ENCODE measurements at places on chromosomes 6 and 20. TPM values are rescaled to one million over a fixed set of nuclear protein-coding genes. Genes with fewer than 3 reads are reported as not detected.

Gene GRM1
- 2.2 TPM for total RNA-seq

Gene PACSIN1
- 11.3 TPM for total RNA-seq

Gene WFDC10B
- total RNA-seq, result not detected

Gene PXDC1
- total RNA-seq, result 24.3 TPM

Gene C20orf173
- total RNA-seq, result not detected

Gene RUNX2
- 0.24 TPM for total RNA-seq

GRCh38 chr6:105926318-105926717 is 159.8 kb upstream of the PRDM1 start:
- no peak for DNase-seq

DNA sequence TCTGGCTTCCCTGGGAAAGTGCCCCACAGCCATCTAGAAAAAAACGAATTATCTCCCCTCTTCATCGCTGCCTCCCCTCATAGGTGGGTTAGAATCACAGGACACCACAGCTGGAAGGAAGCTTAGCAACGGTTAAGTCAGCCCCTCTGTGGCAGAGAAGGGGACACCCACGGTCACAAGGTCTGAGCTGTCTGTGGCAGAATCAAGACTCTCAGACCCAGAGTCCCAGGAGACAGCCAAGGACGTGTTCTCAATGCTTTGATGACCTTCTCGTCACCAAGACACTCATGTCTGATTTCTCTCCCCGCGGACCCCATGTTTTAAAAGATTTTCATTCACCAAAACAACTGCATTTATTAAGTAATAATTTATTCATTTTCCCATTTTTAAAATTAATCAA is 221.5 kb downstream of the NRN1 start:
- no peak for DNase-seq

- no peak for DNase-seq
Measured at GRCh38 chr20:896501-897025, 19.6 kb downstream of the ANGPT4 start.

GRCh38 chr20:56702931-56703840 is 74.1 kb downstream of the TFAP2C start:
- no peak for DNase-seq

DNA sequence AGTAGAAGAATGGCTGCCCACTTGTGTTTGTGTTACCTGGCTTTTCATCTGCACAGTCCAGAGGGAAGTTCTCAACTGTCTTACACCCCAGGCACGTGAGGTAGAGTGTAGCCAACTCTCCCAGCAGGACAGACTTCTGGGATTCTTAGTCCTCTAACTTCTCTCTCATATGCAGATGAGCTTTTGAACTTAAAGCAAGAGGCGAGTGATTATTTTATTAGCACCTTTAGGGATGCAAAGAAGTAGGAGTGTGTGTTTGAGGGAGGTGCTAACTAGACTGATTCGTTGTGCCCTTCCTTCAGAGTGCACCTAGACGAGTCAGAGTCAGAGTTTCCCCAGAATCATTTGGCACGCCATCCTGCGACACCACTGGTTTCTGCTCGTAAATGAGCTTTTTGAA is 10.8 kb downstream of the CDYL start:
- DNase-seq, result no peak

DNA sequence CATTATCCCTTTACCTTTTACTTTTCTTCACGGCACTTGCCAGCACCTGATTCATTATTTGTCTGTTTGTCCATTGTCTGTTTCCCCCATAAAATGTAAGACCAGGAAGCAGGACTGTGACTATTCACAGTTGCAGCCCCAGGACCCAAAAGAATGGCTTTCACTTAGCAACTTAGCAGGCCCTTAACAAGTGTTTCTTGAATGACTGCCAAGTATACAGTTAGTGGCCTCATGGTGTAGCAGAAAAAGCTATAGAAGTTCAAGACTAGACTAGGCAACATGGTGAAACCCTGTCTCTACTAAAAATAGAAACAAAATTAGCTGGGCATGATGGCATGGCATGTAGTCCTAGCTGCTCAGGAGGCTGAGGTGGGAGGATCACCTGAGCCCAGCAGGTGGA is 4.3 kb downstream of the SLC26A8 start:
- DNase-seq, result no peak

GRCh38 chr20:20137851-20138250 is 85.5 kb downstream of the CFAP61 start:
- DNase-seq, result no peak

DNA sequence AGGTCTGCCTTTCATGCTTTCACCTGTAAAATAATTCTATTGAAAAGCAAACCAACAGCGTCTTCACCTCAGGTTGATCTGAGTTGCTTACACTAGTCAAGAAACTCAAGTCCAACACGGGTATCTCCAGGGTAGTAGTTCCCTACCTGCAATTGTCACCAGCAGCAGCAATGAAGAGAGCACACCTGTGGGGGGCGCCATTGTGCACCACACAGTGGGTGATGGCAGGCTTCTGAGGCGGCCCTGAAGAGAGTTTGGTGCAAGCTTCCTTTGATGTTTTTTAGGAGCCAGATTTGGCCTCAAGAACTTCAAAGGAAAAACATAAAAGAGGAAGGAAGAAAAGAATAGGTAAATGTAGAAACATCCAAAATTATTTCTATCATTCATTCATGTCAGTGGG is 45.1 kb downstream of the KIAA0319 start:
- DNase-seq, result no peak

DNA sequence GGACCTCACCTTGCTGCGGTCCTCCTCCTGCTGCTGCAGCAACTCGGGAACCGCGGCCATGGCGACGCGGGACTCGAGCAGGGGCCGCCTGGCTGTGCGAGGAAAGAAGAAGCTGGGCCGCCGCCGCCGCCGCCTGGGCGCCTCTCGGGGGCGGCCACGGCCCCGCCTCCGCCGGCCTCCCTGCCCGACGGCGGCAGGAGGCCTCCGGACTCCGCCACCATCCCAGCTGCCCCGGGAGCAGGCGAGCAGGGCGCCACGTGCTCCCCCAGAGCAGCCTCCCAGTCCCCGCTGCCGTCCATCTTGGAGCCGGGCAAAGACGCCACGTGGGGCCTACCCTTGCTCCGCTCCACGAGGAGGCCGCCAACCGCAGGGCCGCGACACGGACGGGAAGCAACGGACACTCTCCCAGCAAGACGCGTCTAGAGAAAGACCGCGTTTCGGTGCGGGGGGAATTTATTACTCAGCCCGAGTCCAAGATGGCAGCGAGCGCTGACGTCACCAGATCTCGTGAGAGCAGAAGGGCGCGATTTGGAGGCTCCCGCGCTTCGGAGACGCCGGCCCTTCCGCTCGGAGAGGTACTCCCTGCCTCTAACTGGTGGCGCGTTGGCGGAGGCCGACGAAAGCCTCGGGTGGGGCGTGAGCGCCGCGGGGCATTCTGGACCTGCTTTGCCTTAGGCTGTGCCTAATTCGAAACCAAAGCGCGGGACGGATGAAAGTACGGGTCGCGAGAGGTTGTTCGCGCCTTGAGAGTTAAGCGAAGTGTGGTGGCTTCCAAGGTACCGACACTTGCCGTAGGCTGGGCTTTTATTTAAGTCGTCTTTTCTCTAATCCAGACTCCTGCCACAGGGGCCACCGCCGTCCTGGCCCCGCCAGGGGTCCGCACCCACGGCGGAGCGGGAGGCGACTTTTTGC is at the start of the genes MGME1 and SNX5:
Gene MGME1, plus strand, starts transcription at position 653 of the 912 bp plus-strand sequence. CDS start 842 bp downstream, outside the sequence.
Gene SNX5, minus strand, starts transcription at position 429 of the 912 bp plus-strand sequence. Its CDS starts 369 bp downstream, at position 60.
- peak; percentile 100 for DNase-seq

GRCh38 chr6:124722141-124722878 is 239.9 kb upstream of the RNF217 start:
- DNase-seq, result no peak

- DNase-seq, result no peak
Measured at GRCh38 chr6:33885132-33886057, 81.6 kb upstream of the MLN start.

Measured in Right ventricle myocardium superior (tissue), 1 donor.